NCI-H1417 treated with DMSO at 0.1 percent for 48 hours (cell line): ENCODE measurements at places on chromosomes 2 and 18.

DNA sequence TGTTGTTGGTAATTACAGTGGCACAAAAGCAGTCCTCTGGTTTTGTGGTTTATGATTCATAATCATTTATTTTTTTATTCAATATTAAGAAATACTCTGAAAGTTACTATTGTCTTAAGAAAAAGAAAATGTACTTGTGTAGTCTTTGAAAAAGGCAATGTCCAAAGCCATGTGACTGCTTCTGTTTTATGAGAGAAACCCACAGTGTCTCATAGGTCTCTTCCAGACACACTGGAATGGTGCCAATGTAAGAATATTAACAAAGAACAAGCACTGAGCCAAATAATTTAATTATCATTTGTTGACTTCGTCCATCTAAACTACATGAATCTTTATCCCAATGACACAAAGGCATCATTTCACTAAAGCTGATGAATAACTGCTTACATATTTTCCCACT lies 62.5 kb downstream of the RPRM start:
- DNase-seq: no peak

GRCh38 chr18:31658670-31659575 lies 25.5 kb downstream of the B4GALT6 start:
- no peak for DNase-seq

- DNase-seq: no peak
Observed at GRCh38 chr2:177393824-177394593, 1.4 kb downstream of the AGPS start.

- no peak for DNase-seq
Observed at GRCh38 chr2:15730545-15731212, 139.0 kb downstream of the DDX1 start.

- DNase-seq: no peak
Observed at GRCh38 chr2:152161598-152161997, 14.0 kb downstream of the STAM2 start.

DNA sequence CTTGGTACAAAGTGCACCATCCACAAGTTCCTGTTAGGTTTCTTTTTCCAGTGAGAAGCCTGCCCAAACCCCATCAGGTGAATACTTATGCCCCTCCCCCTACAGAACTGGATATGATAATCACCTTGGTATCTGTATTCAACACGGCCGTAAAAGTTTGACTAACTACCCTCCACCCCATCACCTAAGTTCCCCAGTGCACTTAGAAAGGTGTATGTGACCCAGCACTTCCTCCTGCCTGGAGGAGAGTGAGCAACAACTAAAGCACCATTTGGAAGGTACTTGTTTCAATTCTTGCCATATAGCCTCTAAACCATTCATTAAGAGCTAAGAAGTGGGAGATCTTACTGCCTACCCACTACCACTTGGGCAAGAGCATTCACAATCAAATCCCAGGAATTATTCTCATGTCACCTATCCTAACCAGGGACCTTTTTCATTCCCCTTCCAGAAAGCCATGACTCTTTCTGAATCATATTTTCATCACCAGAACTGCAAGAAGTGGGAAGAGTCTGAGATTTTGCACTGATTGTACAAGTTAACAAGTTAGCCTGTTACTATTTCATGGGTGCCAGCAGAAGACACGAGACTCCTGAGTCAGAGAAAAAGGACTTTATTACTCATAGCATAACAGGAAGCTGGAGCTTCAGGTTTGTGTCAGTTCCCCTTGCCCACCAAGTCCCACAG lies 53.5 kb upstream of the NDUFV2 start:
- no peak for DNase-seq

DNA sequence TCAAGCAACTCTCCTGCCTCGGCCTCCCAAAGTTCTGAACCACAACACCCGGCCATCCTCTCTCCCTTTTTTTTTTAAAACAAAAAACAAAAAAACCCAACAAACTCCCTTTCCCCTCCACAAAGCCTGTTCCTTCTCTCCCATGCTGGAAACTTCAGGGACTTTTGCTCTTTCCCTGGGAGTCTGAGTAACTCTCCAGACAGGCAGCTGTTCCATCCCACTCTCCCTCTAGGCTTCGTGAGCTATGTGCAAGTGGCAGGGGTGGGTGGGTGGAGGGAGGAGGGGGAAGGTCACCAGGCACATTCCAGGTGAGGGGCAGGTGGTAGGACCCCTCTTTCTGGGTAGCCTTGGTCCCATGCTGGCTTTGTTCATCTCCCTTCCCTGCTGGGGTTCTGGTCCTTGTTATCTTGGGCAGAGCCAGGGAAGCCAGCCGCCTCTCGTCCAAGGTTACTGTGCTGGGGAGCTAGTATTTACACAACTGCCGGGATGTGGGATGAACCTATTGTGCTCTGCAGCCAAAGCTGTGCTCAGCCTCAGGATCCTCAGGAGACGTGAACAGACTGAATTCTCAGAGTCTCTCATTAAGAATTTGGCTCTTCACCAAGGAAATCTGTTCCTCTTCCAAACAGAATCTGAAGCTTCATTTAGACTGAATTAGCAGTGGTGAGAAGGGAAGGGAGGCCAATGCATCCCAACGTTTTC lies 106.9 kb downstream of the LIPG start:
- DNase-seq: no peak

- DNase-seq: no peak
Observed at GRCh38 chr18:2644535-2644934, 11.0 kb upstream of the SMCHD1 start.

GRCh38 chr2:1162768-1163584 lies 212.3 kb downstream of the SNTG2 start:
- DNase-seq: no peak

GRCh38 chr18:32459361-32460101 lies 11.2 kb downstream of the GAREM1 start:
- no peak for DNase-seq

GRCh38 chr2:105515581-105516415 lies 116.9 kb upstream of the FHL2 start:
- DNase-seq: no peak

DNA sequence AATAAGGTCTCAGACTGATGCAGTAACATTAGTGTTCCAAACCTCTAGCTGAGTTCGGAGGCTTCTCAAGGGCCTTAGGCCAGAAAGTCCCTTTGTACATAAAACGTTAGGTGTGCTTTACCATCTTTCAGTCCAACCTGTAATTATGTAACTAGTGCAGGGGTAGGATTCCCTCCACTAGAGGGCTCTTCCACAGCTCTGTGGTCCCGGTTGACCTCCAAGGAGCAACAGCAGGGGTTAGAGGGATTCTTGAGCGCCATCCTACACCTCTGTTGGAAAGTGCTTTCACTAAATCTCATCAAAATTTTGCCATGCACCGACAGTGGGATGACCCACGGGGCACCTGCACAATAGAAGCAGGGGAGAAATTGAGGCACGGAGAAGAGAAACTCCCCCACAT lies 155.8 kb upstream of the LRP1B start:
- no peak for DNase-seq

GRCh38 chr2:220394433-220394832 lies 767.0 kb downstream of the SLC4A3 start:
- DNase-seq: peak; percentile 5

DNA sequence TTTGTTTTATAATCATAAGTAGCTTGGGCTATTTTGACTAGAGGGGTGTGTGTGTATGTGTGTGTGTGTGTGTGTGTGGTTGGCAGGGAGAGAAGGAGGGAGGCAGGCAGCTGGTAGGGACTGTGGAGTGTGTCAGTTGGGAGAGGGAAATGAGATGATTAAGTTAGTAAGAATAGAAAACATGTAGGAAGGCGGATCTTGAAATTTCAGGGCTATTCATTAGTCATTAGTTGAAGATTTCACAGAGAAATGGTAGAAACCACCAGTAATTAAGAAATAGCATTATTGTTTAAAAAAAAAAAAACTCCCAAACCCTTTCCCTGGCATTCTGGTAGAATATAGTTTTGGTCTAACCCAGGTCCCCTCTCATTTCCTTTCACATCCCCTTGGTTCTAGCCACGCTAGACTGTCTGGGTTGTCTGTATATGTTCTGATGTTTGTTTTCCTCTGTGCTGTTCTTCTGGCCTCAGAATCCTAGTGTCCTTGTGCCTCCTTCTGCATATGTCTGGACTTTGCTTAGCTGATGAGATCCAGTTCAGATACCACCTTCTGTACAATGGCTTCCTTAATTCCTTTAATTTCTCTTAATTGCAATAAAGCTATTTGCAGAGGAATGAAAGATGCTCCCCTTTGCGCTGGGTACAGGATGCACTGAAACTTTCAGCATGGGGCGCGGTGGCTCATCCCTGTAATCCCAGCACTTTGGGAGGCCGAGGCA lies 161.6 kb downstream of the NEDD4L start:
- DNase-seq: no peak

GRCh38 chr2:26640331-26640745 lies 828 bp downstream of the CIB4 start:
- DNase-seq: no peak

DNA sequence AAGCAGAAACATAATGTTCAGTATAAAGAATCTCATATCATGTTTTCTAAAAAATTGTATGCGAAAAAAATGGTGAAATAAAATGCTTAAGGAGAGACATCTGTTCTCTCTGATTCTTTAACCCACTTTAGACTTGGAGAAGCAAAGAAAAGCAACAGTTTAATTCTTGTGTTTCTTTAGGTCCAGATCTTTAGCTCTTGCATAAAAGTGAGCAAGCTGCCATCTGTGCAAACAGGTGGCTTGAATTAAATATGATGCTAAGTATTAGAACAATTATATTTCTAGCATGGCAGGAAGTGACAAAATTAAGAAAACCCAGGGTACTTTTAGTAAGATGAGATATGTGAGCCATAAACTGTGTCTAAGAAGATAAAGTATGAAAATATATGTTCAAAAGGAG lies 1038.3 kb downstream of the DPP10 start:
- DNase-seq: no peak

GRCh38 chr2:102350137-102350793 lies 5.3 kb upstream of the IL18R1 start:
- DNase-seq: no peak

DNA sequence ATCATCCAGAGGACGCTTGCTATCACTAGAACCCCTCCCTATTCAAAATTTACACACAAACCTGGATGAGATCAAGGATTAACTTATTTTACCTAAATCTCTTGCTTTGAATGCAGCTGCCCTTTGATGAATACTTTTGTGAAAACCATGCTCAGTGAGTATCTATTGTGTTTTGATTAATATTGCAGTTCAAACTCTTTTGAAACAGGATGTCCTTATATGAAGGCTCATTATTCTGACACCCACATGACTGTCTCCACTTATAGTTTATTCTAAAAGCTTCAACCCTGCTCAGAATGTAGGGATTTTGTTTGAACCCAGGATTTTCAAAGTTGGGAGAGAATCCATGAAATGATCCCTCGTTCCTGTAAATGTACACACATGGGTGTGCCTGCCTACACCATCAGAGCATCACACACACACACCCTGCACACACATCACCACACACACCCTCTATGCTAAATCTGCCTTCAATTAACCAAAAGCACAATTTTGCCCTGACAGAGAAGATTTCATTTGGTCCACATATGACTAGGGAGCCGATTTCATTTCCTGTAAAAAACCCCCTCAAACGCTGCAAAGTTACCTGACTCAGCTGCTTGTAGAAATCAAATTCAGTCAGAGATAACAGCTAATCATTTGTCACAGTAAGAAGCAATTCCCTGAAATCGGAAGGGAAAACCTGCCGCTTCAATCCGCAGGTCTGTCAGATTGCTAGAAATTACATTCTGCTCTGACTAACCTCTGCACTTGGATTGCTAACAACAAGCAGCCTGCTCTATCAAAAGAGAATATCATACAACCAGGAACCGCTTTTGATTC lies 65.2 kb downstream of the ZEB2 start:
- DNase-seq: no peak

GRCh38 chr2:144942516-144943256 lies 422.8 kb upstream of the ZEB2 start:
- DNase-seq: no peak

DNA sequence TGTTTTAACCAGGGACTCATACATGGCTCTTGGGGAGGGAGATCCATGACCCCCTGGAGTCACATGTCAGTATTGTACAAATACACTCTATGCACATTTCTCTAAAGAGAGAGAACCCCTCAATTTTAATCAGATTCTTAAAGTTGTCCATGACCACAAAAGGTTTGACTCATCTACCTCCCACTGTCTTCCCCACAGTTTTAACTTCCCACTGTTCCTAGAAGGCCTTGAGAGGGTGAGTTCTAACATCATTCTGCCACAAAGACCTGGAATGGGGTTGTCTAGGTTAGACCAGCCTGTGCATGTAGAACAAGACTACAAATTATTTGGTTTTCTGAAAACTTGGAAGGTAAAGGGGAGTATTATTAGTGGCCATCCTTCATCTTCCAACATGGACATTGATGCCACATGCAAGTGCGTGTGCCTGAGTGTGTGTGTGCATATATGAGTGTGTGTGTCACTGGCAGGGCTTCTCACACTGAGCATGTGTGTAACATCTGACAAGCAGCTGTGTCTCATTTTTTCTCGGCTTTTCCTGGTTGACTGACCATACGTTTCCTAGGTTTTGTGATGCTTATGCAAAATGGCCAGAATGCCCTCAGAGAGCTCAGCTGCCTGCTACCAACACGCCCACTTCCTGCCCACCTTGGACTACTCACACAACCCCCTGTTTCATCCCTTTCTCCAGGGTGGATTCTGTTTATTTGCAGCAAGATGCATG lies 94.6 kb upstream of the LGALSL start:
- DNase-seq: no peak

- no peak for DNase-seq
Observed at GRCh38 chr18:22015156-22015555, 154.2 kb upstream of the GATA6 start.

GRCh38 chr18:59837586-59837985 lies 62.2 kb upstream of the PMAIP1 start:
- DNase-seq: peak; percentile 78

DNA sequence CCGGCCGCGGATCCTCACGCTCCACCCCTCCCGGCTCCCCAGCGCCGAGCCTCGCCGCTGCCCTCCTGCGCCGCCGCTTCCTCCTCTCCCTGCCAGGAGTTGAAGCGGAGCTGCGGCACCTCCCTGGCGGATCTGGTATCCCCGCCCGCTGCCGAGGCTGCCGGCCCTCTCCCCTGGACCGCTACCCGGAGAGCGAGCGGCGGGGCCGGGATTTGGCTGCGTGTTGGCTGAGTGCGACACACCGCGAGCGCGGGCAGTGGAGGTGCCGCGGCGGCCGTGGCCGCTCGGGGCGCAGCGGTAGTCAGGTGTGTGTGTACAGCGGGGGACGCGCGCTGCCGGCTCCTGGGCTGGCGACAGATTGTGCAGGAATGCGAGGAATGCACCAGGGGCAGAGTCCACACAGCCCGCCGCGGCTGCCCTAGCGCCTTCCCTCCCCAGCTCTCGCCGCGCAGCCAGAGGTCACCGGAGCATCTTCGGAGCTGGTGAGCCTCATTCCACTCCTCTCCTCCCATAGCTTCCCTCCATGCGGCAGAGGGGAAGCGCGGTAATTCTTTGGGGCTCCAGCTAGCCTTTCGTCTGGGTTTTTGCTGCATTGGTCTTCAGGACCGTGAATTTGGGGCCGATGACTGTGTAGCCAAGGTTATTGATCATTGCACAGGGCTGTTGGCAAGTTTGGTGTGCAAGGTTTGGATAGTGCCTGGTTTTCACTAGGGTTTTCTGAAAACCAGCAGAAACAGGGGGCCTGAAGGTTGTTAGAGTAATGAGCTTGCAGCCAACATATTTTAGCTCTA lies 1.3 kb downstream of the PKP4 start:
- DNase-seq: no peak

- DNase-seq: no peak
Observed at GRCh38 chr18:10453806-10454680, at the start of gene APCDD1. APCDD1 (plus strand) TSS chr18:10454635; CDS start chr18:10454982, 347 bp downstream.
